Activated CD4-positive, alpha-beta memory T cell treated with anti-CD3 and anti-CD28 coated beads, Interleukin-2, amount 10 ng/mL, durations not matched to agents 7 days and 5 days (primary cell): ENCODE measurements at places on chromosomes 7 and 10. TPM values are rescaled to one million over a fixed set of nuclear protein-coding genes. Genes with fewer than 3 reads are reported as not detected.
A peak's percentile ranks its signal among the peaks of the same experiment; 100 is the strongest.

GRCh38 chr10:3999642-4000041, 214.6 kb upstream of the KLF6 start:
- DNase-seq, result no peak

DNA sequence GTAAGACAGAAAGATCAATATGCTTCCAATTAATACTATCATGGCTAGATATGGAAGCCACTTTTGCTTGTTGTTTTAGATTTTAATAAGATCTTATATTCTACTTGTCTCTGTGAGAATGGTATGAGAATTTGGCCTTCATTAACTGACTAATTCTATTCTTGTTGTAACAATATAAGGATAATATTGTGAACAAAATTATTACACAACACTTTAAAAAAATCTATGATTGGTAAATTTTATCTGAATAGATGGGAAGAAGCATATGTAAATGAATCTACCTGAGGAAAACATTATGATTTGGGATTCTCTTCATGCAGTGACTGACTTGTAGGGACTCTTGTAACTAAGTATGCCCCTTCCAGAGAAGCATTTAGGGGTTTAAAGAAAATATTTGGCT, 308.9 kb upstream of the KCND2 start:
- DNase-seq, result no peak

DNA sequence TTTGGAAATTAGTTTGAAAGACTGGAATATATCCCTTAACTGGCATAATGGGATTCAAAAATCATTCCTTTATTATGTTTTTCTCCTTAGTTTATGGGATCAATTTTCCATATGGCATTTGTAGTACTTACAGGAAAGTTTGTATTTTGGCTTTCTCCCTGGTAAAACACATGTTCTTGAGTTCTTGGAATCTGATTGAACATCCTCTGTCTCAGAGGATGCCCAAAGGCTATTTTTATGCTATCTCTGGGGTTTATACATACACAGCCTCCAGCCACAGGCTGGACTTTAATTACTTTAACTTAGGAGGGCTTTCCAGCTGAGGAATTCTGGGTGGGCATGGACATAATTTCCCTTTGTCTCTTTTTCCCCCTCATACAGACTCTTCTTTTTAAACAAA, 236.4 kb downstream of the HGF start:
- DNase-seq, result no peak

DNA sequence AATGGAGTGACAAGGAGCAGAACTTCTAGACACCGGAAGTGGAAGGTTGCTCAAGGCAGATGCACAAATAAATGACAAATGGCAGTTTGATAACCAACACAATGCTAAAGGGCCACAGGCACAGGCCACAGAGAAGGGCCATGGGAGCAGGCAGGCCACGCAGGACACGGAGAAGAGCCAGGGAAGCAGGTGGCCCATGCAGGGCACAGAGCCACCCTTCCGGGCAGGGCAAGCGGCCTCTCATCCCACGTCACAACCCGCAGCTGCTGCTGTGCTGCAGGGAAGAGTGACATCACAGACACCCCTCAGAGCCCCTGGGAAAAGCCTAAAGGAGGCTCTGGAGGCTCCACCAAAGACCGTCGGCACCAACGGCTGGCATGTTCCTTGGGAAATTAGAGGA, 328.5 kb downstream of the PTPRN2 start:
- no peak for DNase-seq

GRCh38 chr7:90250601-90251303, 5.8 kb downstream of the CFAP69 start:
- no peak for DNase-seq

The NPY gene
- total RNA-seq, result not detected

DNA sequence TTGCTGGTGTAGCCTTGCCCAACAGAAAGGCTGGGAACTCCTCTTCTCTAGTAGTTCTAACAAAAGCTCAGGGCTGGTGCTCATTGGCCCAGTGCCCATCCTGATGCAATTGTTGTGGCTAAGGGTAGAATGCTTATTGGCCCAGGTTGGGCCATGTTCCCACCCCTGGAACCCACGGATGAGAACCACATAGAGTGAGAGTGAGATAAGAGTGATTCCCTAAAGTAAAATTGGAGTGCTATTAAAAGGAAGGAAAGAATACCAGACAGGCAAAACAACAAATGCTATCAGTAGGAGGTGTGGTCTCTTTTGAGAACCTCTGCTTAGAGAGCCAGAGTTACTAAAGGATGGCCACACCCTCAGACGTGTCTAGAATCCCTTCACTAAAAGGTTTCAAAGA, 49.2 kb downstream of the LGI1 start:
- DNase-seq, result no peak

DNA sequence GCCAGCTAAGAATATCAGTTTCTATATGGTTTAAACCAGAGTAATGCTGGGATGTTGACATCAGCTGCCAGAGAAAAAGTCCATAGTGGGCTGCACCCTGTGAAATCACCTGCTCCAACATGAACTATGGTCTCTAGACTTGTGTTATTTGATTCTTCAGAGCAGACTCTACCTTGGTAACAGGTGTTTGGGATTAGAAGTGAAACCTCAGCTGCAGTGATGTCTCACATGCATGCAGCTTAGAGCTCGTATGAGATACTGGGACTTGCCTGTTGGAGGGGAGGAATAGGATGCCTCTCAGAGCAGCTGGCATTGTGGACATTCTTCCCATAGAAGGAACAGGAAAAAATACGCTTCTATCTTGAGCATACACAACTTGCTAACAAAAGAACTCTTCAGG, 287.1 kb upstream of the CSTF2T start:
- no peak for DNase-seq

GRCh38 chr7:1151156-1151555, 8.8 kb downstream of the ZFAND2A start:
- no peak for DNase-seq

GRCh38 chr10:128122931-128123330, 3.3 kb downstream of the MKI67 start:
- DNase-seq, result no peak

The INMT gene
- 0.40 TPM for total RNA-seq

GRCh38 chr10:126080879-126081411, 184.6 kb downstream of the FANK1 start:
- no peak for DNase-seq

The SNX10 gene
- total RNA-seq, result 42.4 TPM

DNA sequence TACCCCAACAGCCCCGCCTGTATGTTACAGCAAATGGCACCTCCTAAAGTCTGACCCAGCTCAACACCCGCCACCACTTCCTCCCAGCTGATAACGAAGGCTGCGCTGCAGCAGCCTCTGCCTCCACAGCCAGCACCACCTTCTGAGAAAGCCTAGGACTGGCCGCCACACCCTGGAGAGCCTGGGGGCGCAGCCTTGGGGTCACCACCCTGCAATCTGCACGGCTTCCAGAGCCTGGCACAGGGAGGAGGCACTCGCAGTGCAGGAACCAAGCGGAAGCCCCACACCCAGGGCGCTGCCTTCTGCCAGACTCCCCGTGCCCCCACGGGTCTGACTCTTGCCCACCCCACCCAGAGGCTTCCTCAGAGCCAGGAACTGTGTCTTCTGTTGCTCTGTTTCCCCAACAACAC, 112.5 kb downstream of the MAD1L1 start:
- DNase-seq, result peak; percentile 77

The ZCCHC24 gene
- 1.5 TPM for total RNA-seq

GRCh38 chr10:79268161-79268601, 79.1 kb upstream of the PPIF start:
- no peak for DNase-seq

DNA sequence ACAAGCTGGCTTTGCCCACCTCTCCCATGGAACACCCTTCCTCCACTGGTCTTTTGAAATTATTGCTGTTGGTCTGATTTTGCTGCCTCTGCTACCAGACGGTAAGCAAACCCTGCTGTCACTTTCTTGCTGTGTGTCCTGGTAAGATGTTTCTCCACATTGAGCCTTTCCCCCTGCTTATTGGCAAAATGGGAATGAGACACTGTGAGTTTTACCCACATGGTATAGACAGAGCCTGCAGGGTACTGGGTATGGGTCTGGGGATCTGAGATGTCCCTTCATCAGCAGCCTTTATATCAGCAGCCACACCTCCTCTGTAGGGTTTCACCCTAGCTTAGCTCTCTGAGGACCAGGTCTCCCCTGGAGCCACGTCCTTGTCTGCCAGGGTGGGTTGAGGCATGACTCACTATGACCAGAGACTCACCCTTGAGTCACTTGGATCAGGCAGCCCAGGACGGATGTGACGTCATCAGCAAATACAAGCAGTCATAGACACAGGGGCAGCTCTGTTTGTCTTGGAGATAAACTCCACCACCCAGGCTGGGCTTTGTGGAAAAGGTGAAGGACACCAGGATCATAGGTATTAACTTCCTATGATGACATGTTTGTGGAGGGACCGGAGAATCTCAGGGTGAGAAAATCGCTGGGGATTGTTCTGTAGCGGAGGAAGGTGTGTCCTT, 17.9 kb upstream of the BAIAP2L1 start:
- peak; percentile 46 for DNase-seq

GRCh38 chr10:96831867-96832720, at the start of gene LCOR:
LCOR (plus strand) TSS chr10:96832298; CDS start chr10:96949058, 116,760 bp downstream.
- DNase-seq, result peak; percentile 82

- peak; percentile 7 for DNase-seq
These were observed 91.0 kb upstream of the FAM20C start for GRCh38 chr7:101146-102046.

DNA sequence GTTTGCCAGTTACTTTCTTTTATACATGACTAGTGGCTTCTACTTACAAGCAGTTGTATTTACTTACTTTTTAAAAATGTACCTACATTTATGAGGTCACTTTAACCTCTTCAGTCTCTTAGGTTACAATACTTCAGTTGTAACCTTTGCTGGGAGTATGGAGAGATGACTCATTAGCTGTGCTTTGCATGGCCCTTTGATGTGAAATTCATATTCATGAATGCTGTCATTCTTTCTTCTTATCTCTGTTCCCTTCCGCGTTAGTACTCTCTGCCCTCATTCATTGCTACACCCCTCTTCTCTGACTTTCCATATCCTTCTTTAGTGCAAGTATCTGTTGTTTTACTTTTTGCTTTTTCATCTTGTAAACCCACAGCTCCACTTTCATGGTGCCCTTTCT, 164.3 kb downstream of the BMPER start:
- DNase-seq, result no peak

GRCh38 chr7:127245002-127245401, 7.7 kb downstream of the GRM8 start:
- no peak for DNase-seq

- no peak for DNase-seq
These were observed 527.7 kb downstream of the GALNT17 start for GRCh38 chr7:71659622-71660021.

GRCh38 chr10:64486149-64486548, 964.9 kb downstream of the REEP3 start:
- no peak for DNase-seq

- peak; percentile 97 for DNase-seq
These were observed 38.2 kb downstream of the PRSS2 start for GRCh38 chr7:142808802-142809583.

DNA sequence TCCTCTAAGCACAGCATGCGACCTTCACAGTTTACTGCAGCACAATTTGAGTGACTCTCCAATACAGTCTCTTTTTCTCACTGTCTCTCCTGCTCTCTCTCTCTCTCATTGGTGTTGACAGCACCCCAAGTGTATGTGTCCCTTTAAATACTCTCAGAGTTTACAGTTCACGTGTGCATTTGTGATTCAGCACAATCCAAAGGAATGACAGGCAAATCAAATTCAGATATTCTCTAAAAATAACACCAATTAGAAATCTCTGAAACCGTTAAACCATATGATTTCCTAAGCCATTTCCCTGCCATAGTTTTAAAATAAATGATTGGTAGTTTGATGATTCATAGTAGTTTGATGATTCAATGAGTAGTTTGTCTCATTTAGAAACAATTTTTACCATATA, 104.0 kb upstream of the GAD2 start:
- no peak for DNase-seq

The PAPOLB gene
- not detected for total RNA-seq

- DNase-seq, result no peak
These were observed 27.4 kb upstream of the DGKI start for GRCh38 chr7:137873979-137874777.

- DNase-seq, result no peak
These were observed 41.7 kb downstream of the MAD1L1 start for GRCh38 chr7:2191016-2191415.

DNA sequence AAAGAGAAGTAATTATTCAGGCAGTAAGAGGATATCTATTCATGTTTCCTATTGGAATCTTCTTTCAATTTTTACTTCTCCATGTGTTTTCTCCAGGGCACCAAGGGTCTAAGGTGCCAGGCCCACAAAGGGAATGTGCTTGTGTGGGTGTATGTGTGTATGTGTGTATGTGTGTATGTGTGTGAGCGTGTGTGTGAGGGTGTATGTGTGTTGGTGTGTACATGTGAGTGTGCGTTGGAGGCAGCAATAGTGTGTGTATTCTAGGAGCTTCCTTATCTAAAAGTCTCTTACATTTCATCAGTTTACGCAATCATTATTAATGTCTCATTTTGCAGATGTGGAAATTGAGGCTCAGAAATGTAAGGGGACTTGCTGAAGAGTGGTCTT, 28.3 kb downstream of the RAMP3 start:
- peak; percentile 5 for DNase-seq

GRCh38 chr10:74078037-74078436, 72.6 kb downstream of the AP3M1 start:
- peak; percentile 72 for DNase-seq
